GM23248 (cell line): ENCODE measurements at places on chromosomes 12 and 14.

GRCh38 chr14:52706286-52706685 is 714 bp upstream of the PSMC6 start:
- peak overlapping the region; percentile 85 for H3K4me3 ChIP-seq
- peaks cover 27% of the 10 kb centered on the region for H3K36me3 ChIP-seq
- peak overlapping the region; percentile 78 for H3K27ac ChIP-seq
- no peaks in the 10 kb centered on the region for H3K27me3 ChIP-seq

DNA sequence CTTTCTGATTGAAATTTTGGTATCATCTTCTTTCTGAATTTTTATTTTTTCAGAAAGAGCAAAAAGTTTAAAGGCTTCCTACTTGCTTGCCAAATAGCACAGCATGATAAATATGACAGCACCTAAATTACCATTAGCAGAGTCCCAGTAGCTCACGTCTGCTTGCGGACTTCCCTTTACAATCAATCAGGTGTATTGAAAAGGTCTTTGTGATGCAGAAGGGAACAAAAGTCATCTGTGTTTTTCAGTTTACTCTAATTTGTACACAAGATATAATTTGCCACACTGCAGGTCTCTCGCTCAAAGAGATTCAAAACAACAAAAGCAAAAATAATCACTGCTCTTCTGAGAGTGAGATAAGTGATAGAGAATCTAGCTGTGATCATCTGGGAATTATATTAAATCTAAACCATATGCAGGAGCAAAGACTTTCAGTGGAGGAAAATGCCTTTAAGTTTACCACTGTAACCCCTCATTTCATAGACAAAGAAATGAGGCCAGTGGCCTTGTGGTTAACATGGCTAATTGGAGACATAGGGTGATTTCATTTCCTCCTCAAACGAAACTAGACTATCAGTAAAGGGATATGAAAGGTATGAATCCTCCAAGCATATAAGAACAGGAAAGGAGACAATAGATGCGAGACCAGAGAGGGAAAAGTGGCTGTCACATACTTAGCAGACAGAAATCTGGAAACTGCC is 240.8 kb upstream of the TMPO start:
- DNase-seq: no peak
- no peak overlapping the region for H3K4me3 ChIP-seq
- H3K36me3 ChIP-seq: no peaks in the 10 kb centered on the region
- H3K27ac ChIP-seq: no peak overlapping the region

- no peaks in the 10 kb centered on the region for H3K27me3 ChIP-seq
- H3K4me1 ChIP-seq: no peaks in the 10 kb centered on the region
- DNase-seq: no peak
- H3K4me3 ChIP-seq: no peak overlapping the region
- H3K27ac ChIP-seq: no peak overlapping the region
- H3K36me3 ChIP-seq: no peaks in the 10 kb centered on the region
These were observed 179.9 kb downstream of the BTG1 start for GRCh38 chr12:91965781-91966180.

- peak; percentile 63 for DNase-seq
- no peaks in the 10 kb centered on the region for H3K36me3 ChIP-seq
- no peaks in the 10 kb centered on the region for H3K4me1 ChIP-seq
- H3K4me3 ChIP-seq: no peak overlapping the region
These were observed 180.2 kb downstream of the ACSS3 start for GRCh38 chr12:81257947-81258551.

DNA sequence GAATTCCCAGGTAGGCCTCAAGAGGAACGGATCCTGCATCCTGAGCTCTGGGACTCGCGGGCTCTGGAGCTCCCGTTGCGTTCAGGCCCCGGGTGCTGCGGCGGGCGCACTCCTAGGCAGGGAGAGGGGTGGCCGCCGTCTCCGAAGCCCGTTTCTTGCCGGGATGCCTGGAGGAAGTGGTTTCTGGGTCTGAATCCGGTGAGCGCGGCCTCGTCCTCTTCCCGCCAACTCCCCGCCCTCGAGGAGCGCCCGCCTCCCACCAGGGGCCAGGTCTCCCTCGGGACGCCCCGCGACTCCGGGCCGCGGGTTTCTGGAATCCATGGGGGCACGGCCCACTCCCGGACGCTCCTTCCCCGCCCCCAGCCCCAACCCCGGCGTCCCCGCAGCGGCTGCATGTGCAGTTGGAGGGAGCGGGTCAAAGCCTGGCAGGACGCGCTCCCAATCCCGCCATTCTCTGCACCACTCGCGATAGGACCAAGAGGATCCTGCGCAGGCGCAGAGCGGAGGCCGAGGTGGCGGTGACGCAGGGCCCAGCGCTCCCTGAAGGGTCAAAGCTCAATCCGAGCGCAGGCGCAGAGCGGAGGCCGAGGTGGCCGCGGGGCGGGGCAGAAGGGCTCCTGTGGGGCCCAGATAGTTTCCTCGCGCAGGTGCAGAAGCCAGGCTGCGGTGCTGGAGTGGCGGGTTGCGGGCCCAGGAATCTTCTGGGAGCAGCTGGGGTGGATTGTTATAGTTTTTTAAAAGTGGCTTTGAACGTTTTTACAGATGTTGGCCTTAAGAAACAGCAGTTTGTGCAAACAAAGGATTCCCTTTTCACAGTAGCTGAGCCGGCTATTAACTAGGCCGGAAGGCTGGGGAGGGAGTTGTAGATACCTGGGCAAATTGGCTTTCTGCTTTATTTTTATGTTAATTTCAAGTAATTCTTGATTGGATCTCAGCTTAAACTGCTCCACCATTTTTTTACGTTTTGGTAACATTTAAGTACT is 796.4 kb downstream of the AACS start:
- DNase-seq: no peak
- no peak overlapping the region for H3K4me3 ChIP-seq
- H3K27ac ChIP-seq: no peak overlapping the region

DNA sequence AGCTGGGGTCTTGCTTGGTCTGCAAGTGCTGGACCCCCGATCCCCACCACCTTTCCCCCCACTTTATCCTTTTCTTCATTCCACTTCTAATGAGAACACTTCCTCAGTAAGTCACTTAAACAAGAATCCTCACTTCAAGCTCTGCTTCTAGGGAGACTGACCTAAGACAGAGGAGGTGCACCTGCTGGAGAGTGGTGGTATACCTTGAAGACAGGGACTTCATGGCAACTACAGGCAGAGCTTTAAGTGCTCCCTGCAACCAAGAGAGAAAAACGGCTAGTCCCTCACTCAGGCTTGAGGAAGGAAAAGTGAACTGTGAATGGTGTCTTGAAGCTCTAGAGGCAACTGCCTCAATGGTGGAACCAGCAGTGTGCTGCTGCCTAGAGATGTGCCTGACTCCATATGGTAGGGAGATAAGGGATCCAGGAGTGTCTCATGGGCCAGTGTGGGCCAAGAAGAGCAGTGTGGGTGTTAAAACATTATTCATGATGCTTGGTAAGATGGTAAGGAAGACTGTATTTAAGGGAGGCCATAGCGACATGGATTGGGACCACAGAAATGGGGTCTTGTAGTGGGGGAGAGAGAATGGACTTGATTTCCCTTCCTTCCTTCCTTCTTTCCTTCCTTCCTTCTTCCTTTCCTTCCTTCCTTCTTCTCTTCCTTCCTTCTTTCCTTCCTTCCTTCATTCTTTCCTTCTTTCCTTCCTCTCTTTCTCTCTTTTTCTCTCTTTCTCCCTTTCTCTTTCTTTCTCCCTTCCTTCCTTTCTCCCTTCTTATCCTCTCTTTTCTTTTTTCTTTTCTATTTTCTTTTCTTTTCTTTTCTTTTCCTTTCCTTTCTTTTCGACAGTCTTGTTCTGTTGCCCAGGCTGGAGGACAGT is 96.2 kb upstream of the NAP1L1 start:
- no peak overlapping the region for H3K4me3 ChIP-seq
- no peak for DNase-seq
- H3K27me3 ChIP-seq: no peaks in the 10 kb centered on the region
- H3K27ac ChIP-seq: no peak overlapping the region

GRCh38 chr14:38705220-38705619 is 397.8 kb downstream of the SEC23A start:
- H3K27ac ChIP-seq: no peak overlapping the region
- H3K4me1 ChIP-seq: no peaks in the 10 kb centered on the region
- H3K27me3 ChIP-seq: no peaks in the 10 kb centered on the region

DNA sequence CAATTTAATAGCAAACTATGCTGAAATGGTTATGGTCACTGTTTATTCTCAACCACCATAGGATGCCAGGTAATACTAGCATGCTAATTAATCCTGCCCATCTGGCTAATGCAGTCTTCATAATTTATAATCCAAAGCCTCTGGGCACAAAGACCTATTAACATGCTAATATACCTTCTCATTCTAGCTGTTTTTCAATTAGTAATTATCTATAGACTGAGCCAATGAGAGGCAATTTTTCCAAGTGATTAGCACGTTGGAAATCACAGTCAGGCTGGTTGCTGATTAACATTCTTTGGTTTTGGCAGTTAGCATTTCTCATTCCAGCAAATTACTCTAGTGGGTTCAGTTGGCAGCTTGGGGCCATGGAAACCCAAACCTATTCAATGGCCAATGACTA is 357.2 kb downstream of the SEC23A start:
- H3K36me3 ChIP-seq: no peaks in the 10 kb centered on the region
- no peak for DNase-seq
- no peaks in the 10 kb centered on the region for H3K4me1 ChIP-seq
- H3K4me3 ChIP-seq: no peak overlapping the region

- H3K27ac ChIP-seq: no peak overlapping the region
- H3K27me3 ChIP-seq: no peaks in the 10 kb centered on the region
These were observed 114.8 kb downstream of the RERGL start for GRCh38 chr12:17975239-17975638.

DNA sequence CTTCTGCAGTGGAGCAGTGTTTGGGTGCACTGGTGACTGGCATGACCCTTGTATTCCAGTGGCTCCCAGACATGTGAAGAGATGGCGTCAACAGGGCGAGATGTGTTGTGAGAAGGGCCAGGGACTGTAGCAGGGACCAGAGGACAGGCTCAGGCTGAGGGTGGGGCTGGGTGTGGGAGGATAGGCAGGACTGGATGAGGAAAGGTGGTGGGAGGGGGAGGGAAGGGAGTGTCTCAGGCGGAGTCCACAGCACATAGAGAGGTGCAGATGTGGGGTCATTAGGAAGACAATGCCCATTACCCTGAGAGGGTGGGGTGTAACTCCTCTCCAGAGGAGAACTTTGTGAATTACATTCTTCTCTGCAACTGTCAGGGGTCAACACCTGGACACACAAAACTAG is 78.5 kb downstream of the DICER1 start:
- no peak for DNase-seq
- no peaks in the 10 kb centered on the region; the same call in 1 of the 2 replicates for H3K27me3 ChIP-seq
- H3K4me1 ChIP-seq: no peaks in the 10 kb centered on the region
- H3K27ac ChIP-seq: no peak overlapping the region

GRCh38 chr12:107393043-107393717 is 292.4 kb upstream of the PWP1 start:
- H3K4me3 ChIP-seq: no peak overlapping the region
- no peaks in the 10 kb centered on the region for H3K36me3 ChIP-seq
- H3K27me3 ChIP-seq: no peaks in the 10 kb centered on the region

DNA sequence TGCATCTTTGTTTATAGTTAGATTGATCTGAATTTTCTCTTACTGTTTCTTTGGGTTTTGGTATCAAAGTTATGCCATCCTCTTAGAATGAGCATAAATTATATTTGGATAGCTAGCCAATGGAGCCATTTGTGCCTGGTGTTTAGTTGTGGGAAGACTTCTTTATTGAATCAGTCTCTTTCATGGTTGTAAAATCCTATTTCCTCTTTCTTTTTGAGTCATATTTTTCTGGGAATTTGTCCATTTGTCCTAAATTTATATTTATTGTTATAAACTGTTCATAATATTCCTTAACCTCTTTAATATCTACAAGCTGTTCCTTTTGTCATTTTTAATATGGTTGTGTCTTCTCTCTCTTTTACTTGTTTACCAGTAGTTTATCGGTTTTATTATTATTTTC is 462.5 kb downstream of the AEBP2 start:
- H3K27me3 ChIP-seq: no peaks in the 10 kb centered on the region
- no peak overlapping the region for H3K27ac ChIP-seq
- no peaks in the 10 kb centered on the region for H3K4me1 ChIP-seq
- H3K36me3 ChIP-seq: no peaks in the 10 kb centered on the region

DNA sequence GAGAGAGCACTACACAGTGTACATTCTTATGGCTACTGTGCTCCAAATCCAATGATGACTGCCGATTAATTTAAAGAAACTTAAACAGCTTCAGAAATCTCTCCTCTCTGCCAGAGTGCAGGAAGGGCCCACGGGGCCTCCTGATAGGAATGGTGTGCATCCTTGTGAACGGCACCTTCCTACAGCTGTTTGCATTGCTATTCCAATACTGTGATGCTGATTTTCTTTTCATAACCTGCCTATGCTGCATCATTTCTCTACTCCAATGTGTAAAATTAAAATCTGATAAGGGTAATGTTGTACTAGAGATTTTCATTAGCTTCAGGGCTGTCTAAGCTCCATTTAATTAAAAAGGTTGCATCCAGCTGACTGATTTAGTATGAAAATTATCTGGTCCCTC is 159.0 kb downstream of the HELB start:
- no peaks in the 10 kb centered on the region for H3K36me3 ChIP-seq
- no peak overlapping the region for H3K27ac ChIP-seq
- no peaks in the 10 kb centered on the region for H3K4me1 ChIP-seq
- no peak overlapping the region for H3K4me3 ChIP-seq
- no peak for DNase-seq
- H3K27me3 ChIP-seq: peaks cover 21% of the 10 kb centered on the region; the same call in 1 of the 2 replicates

DNA sequence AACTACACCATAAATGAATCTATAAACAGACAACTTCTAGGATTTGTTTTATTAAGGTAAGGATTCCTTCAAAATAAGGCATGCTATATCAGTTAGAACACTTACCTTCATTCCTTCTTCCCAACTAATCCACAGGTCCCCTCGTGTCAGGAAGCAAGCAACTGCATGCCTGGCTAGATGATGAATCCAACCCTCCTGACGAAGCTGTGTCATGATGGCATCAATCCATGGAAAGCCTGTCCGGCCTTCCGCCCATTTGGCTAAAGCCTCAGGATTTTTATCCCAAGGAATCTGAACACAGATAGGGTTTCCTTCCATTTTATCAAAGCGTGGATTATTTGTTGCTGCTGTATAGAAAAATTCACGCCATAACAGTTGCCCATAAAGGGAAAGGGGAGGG is 12.5 kb upstream of the MTERF2 start:
- peaks cover 10% of the 10 kb centered on the region for H3K4me1 ChIP-seq
- H3K36me3 ChIP-seq: no peaks in the 10 kb centered on the region
- H3K27me3 ChIP-seq: no peaks in the 10 kb centered on the region

- H3K36me3 ChIP-seq: no peaks in the 10 kb centered on the region
- H3K4me1 ChIP-seq: no peaks in the 10 kb centered on the region
- H3K27ac ChIP-seq: no peak overlapping the region
- no peaks in the 10 kb centered on the region; the same call in none of the 2 replicates for H3K27me3 ChIP-seq
These were observed 107.4 kb downstream of the GRIP1 start for GRCh38 chr12:66571361-66571915.

- no peaks in the 10 kb centered on the region for H3K4me1 ChIP-seq
- no peak for DNase-seq
- H3K27me3 ChIP-seq: no peaks in the 10 kb centered on the region
- H3K36me3 ChIP-seq: no peaks in the 10 kb centered on the region
- no peak overlapping the region for H3K27ac ChIP-seq
These were observed 12.2 kb downstream of the DEGS2 start for GRCh38 chr14:100147181-100147631.
